ENCODE measurements at places on chromosomes 2 and 18. TPM values are rescaled to one million over a fixed set of nuclear protein-coding genes. Genes with fewer than 3 reads are reported as not detected.
A peak's percentile ranks its signal among the peaks of the same experiment; 100 is the strongest.

The MEMO1 gene
- total RNA-seq, result 53.5 TPM

The LAPTM4A gene
- 41.9 TPM for total RNA-seq

The SULT1C2 gene
- total RNA-seq, result not detected

The ANKRD29 gene
- total RNA-seq, result 0.21 TPM

DNA sequence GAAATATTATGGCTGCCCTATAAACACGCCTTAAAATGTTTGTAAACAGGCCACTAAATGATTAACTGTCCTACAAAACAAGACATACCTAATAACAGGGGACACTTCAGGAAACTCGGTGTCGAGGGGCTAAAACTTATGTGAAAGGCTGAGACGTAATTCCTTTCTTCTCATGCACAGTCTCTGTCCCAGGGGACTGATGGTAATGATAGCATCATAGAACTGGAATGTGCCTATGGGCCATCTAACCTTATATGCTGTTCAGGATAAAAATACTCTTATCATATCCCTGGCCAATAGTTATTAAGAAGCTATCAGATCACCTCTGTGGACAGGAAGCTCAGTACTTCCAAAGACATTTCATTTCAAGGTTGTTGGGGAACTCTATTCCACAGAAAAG lies 252.6 kb upstream of the RASGRP3 start:
- no peak for DNase-seq

DNA sequence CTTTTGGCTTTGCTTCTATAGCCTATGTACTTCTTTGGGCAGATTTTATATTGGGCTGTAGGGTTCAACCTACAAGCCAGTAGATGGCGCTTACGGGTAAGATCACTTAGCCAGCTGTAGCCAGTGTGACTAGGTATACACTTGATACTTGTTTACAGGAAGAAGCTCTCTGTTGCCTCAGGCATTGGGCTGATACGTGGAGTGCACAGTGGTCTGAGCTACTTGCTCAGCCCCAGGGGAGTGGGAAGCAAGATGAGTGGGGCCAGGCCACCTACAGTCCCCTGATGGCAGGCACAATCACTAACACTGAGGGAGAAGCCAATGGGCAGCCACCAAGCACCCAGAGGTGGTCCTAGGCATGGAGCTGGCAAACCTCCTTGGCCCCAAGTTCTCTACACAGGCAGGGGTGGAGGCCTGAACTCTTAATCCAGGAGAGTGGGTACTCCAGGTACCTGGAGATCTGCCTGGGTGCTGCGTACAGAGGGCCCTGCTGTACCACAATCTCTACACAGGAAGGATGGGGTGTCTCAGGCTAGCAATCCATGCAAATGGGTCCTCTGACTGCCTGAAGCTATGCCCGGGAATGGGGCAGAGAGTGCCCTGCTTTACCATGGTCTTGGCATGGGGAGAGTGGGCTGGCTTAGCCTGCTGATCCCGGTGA lies 122.2 kb downstream of the NCOA1 start:
- DNase-seq, result peak; percentile 37

GRCh38 chr2:105252271-105252670 lies 10.7 kb downstream of the GPR45 start:
- no peak for DNase-seq

- no peak for DNase-seq
Observed at GRCh38 chr2:237486334-237486818, 675 bp upstream of the MLPH start.

DNA sequence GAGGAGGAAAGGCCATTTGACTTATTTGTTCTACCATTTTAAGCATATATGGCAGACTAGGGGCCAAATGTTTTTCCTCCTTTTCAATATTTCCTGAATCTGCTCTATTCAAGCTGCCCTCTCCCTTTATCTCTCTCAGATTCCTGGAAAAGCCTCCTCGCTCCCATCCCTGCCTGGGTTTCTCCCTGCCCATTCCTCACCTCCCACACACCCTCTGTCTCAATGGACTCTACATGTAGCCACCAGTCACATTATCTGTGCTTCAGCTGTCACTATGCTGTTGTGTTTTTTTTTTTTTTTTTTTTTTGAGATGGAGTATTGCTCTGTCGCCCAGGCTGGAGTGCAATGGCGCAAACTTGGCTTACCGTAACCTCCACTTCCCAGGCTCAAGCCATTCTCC lies 22.9 kb downstream of the TYMS start:
- no peak for DNase-seq

All from activated CD4-positive, alpha-beta T cell treated with anti-CD3 and anti-CD28 coated beads for 36 hours (primary cell).